ENCODE measurements at places on chromosomes 12 and 14.

- no peak for DNase-seq
Observed at GRCh38 chr12:119686355-119686754, 18.4 kb downstream of the PRKAB1 start.

- no peak for DNase-seq
Observed at GRCh38 chr12:92059960-92060359, 85.7 kb downstream of the BTG1 start.

DNA sequence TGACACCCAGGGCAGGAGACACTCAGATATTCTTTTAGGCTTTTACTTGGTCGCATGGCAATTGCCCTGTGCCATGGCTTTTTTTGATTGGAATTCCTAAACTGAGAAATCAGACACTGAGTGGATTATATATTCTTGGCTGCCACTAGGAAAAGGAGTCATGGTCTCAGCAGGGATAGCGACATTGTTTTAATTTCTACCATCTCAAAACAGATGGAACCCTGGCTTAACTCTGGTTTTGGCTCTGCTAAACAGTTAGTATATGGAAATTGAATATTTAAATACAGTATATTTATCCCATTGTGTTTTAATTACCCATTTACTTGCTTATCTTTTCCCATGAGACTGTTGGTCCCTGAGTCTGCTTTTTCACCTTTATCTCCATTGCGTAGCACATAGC lies 84.0 kb downstream of the DACT1 start:
- no peak for DNase-seq

- no peak for DNase-seq
Observed at GRCh38 chr12:2855546-2855945, 1.3 kb downstream of the TEX52 start.

DNA sequence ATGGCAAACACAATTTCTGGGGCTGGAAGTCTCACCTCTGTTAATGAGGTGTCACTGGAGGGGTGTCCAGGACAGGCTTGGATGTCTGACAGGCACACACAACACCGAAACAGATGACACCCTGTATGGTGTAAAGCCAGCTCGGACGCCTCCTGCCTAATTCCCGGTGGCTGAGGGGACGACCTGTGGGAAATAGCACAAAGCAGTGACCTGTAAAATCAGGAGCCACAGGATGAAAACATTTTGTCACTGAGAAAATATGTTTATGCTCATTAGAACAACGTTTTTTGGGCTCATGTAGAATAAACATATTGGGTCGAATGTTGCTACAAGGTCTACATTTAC lies 285.0 kb upstream of the RTL1 start:
- no peak for DNase-seq

DNA sequence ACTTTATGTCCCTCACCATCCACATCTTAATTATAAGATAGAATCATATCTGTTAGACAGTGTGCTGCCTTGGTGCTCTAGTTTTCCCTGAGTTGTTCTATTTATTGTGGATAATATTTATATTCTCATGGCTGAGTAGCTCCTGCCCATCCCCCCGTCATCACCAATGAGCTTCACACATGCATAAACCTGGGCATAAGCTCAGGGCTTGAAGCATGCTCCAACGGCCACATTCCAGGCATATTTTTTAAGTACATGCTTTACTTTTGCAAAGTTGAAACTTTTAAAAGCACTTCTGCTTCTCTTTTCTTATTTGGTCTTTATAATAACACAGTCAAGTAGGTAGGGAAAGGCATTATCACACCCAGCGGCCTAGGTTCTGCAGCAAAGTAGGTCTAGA lies 3.4 kb upstream of the FBXO34 start:
- DNase-seq = no peak

GRCh38 chr12:26340649-26341048 lies 145.3 kb downstream of the SSPN start:
- no peak for DNase-seq

- no peak for DNase-seq
Observed at GRCh38 chr12:121849665-121850064, 9.0 kb downstream of the HPD start.

- no peak for DNase-seq
Observed at GRCh38 chr12:68912916-68913315, 20.1 kb downstream of the CPM start.

GRCh38 chr14:96376093-96376492 lies 12.8 kb downstream of the GSKIP start:
- no peak for DNase-seq

DNA sequence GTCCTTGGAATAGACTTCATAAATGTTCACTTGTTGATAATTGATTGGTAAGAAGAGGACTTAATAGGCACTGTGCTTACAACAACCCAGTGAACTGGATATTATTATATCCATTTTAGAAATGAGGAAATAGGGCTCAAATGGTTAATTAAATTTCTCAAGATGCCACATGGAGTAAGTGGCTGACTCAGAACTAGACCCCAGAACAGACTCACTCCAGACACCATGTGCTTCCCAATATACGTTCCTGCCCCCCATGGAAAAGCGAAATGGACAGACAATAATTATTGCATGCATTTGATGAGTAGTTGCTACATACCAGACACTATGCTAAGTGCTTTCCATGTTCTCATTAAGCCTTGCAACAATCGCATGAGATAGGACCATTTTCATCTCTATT lies 895 bp upstream of the ANKS1B start:
- DNase-seq = no peak

DNA sequence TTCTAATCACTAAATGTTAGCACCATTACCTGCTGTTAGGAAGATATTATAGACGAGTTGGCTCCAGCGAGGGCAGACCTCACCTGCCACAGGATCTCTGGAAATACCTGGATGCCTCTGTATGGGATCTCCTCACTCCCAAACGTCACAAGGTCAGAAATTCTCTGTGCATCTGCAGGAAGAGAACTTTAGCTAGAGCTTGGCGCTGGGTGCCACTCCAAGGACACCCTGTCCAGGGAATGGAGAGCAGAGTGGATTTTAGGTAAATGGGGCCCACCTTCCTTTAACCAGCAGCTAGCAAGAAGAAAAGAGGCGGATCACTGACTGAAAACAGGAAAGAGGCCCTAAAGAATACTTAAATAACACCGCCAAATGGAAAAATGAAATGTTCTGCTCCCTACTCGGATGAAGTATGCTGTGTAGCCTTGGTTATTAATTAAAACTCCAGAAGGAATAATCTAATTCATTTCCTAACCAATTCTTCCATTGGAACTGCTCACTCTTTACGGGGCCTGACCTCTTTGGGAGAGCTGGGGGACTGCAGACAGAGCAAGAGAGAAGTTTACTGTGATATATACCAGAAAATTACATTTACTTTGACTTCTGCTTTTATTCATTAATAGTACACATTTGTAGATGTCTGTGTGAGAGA lies 4.2 kb upstream of the FOXG1 start:
- DNase-seq = no peak

DNA sequence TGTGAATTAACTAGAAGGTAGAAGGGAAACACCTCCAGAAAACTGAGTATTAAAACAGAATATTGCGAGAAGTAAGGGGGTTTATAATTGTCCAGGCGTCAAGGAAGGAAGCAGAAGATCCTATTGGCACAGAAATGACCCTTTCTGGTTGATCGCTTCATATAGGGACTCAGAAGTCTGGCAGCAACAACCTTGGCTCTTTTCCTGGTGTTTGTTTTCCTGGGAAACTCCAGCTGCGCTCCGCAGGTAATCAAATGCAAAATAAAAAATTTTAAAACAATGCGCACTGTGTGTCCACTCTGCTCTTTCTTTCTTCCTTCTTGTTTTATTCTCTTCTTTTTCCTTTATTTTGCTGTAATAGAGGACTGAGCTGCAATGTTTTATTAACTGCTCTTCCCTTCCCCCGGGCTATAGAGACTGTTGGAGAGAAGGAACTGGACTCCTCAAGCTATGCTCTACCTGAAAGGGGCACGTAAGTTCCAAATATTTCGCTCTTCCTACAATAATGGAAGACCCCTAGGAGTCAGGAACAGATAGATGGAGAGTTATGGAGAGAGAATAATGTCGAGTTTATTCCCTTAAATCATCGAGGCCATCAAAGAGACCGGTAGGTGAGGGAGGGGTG lies 737 bp downstream of the SPX start:
- no peak for DNase-seq

GRCh38 chr12:131555866-131556265 lies 155.0 kb upstream of the SFSWAP start:
- no peak for DNase-seq

DNA sequence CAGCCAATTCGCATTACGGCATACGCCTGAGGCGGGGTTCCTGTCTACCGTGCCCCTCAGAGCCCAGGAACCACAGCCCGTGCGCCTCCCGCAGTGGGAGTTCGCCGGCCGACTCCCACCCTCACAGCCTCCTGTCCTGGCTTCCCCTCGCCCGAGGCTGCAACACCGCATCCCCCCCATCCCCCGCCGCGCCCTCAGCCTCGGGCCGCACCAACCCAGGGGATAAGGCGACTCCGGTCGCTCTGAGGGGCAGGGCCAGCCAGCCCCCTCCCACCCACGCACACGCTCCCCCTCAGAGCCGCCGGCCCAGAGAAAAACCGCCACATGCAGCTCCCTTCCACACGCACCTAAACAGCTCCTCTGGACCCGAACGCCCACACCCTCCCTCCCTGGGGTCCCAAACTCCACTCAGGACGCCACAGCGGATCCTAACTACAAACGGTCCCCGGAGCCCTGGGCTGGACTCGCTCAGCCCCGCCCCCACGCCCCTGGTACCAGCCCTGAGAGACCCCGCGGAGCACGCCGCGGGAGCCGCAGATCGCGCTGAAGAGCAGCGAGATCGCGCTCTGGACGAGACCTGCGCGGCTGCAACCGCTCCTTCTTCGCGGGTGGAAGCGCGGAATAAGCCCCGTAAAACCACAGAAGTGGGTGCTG lies at the start of gene C14orf39:
TSS of gene C14orf39 (minus strand) at position 466 of the 654 bp plus-strand sequence. CDS start 985 bp downstream, outside the sequence.
- peak; percentile 44 for DNase-seq

DNA sequence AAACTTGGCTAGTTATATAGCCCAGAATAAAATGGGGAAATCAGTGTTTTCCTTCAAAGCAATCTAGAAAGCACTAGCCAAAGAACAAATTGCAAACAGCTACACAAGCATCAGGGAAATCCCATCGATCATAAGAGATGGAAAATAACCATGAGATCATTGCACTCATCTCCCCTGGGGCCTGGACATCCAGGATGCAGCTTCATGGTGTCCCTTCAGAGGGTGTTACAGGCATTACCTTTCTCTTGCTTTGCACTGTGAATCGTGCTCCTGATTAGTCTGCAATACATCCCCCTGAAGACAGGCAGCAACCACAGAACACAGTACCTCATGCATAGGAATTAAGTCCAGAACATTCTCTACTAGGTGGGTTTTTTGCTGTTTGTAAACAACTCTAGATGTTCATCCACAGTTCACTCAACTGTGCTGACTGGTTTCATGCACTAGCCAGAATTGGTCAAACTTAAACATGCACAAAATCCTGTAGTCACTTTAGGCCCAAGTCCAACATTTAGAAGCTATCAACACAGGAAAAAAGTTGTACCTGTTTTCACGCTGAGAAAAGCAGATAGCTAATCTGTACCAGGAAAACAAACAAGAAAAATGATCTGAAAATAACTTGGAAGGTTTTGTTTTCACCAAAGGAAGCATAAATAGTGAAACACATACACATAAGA lies 120.1 kb downstream of the ZFP36L1 start:
- DNase-seq = no peak

- DNase-seq = peak; percentile 83
Observed at GRCh38 chr14:104794099-104794498, 1.4 kb downstream of the AKT1 start.

- DNase-seq = peak; percentile 24
Observed at GRCh38 chr12:65822732-65823512, 1.4 kb upstream of the HMGA2 start.

GRCh38 chr14:95623195-95623594 lies 63.0 kb upstream of the TCL1B start:
- no peak for DNase-seq

- DNase-seq = no peak
Observed at GRCh38 chr14:51533872-51534553, 117.7 kb upstream of the FRMD6 start.

DNA sequence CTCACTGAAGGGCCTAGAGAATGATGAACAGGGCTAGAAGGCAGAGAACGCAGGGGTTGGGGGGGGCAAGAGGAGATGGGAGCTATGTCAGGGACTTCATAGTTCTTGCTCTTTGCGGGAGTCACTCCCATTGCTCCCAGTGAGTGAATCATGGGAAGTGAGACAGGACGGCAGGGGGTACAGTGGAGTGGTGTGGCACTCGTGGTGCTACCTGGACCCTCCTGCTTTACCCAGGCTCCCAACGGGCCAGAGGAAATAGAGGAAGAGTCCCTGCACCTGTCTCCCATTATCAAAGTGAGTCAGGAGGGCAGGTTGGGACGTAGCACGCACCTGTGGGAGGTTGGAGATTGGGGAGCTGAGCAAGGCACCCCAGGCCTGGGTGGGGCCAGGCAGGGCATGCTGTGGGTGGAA lies 1.3 kb upstream of the KRT8 start:
- no peak for DNase-seq
